ENCODE measurements at places on chromosomes 3 and 15.

- DNase-seq, result no peak
Observed at GRCh38 chr3:117842086-117842485, 1132.5 kb downstream of the TUSC7 start.

DNA sequence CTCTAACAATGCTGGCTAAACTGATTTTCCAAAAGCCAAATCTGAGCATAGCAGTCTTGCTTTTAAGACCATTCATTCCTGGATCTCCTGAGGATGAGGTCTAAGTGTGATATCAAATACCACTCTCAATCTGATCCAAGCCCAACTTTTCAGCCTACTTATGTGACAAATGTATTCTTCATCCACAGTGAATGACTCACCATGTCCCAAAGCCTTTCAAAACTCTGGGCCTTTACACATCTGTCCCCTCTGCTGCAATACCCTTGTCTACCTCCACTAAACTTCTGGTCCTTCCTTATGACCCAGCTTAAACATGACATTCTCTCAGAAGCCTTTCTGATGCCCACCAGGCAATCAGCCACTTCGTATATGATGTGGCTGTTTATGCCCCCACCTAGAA lies 4.6 kb downstream of the ANAPC13 start:
- no peak for DNase-seq

DNA sequence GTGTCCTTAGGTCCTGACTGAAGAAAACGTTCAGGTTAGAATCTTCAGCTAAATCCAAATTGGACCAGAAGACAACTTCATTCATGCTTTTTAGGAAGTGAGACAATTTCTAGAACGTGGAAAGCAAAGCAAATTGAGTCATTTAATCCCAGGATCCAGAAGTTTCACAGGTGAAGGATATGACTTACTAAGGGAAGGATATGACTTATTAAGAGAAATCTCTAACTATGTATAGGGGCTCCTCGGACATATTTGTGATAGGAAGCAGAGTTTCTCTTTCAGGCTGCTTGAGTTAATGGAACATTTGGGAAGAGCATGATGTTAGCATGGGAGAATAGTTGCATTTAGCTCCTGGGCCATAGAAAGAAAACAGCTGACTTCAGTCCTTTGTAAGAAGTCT lies 16.1 kb upstream of the PLOD2 start:
- no peak for DNase-seq

- DNase-seq, result no peak
Observed at GRCh38 chr3:52143156-52143555, 11.1 kb downstream of the POC1A start.

Measured in stimulated activated CD4-positive, alpha-beta T cell treated with anti-CD3 and anti-CD28 coated beads, Interleukin-1b, Interleukin-23, amount 100 ng/mL, for 1 hour (primary cell).